Stimulated activated CD4-positive, alpha-beta T cell treated with anti-CD3 and anti-CD28 coated beads, Interleukin-1b, Interleukin-23, amount 100 ng/mL, for 1 hour (primary cell): ENCODE measurements at places on chromosomes 4 and X.

- DNase-seq, result no peak
Observed at GRCh38 chr4:69910016-69910782, 20.7 kb upstream of the CSN1S1 start.

- no peak for DNase-seq
Observed at GRCh38 chr4:40183615-40184411, 13.0 kb upstream of the RHOH start.

DNA sequence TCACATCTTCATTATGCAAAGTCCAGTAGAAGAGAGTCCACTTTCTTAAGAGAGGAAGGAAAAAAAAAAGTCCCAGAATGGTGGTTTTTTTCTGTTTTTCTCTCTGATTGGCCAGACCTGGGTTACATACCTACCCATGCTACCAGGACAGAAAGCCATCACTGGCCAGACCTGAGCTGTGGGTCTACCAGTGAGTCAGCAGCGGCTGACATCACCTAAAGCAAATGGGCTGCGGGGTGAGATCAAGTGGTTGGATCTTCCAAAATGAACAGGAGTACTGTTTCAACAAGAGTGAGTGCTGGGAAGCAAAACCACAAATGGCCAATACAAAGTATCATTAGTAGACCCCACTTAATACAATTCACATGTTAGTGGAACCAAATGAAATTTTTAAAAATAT is 1.6 kb upstream of the NDST3 start:
- DNase-seq, result no peak

DNA sequence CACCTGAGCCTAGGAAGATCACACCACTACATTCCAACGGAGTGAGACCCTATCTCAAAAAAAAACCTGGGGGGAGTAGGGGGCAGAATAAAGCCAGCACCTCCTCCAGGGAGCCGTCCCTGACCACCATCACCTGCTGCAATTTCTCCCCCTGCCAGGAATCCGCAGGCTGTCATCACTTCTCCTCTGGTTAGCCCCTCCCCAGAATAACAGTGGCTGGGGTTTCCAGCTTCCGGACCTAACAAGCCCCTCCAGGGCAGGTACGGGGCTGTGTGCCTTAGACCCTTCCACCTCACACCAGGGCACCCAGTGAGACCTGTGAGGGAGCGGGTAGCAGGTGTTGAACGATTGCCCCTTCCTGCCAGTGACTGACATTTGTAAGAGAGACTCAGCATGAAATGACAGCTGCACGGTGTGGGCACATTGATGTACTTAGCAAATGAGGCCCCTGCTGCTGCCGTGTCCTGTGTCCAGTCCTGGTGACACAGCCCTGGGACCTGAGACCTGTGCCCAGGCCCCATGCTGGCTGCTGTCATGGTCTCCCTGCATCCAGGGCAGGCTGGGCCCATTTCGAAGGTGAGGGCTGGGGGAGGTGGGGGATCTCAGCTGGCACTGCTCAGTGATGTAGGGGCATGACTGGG is 6.7 kb upstream of the WFS1 start:
- DNase-seq, result no peak

- DNase-seq, result no peak
Observed at GRCh38 chr4:74768857-74769525, 25.3 kb downstream of the BTC start.

- no peak for DNase-seq
Observed at GRCh38 chrX:149961572-149961971, 23.3 kb upstream of the EOLA2 start.

- DNase-seq, result no peak
Observed at GRCh38 chrX:37785569-37785968, 5.7 kb downstream of the CYBB start.

GRCh38 chr4:159017323-159018026 is 85.4 kb upstream of the RAPGEF2 start:
- no peak for DNase-seq

- DNase-seq, result no peak
Observed at GRCh38 chrX:115134382-115134781, 54.8 kb upstream of the RBMXL3 start.

DNA sequence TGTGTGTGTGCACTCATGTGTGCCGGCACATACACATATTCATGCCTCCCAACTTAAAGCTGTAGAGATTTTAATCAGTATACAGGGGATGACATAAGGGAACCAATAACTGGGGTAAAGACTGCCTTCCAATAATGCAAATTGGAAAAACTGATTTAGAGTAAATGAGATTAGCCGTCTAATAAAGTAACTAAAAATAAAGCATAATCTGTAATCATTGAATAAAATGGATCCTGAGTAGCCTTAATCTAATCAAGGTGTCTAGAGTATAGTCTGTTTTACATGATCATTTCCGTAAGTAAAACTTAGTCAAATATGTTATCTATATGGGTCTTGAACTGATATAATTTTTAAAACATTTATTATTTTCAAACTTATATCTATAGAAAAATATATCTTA is 925.8 kb downstream of the FSTL5 start:
- DNase-seq, result no peak

DNA sequence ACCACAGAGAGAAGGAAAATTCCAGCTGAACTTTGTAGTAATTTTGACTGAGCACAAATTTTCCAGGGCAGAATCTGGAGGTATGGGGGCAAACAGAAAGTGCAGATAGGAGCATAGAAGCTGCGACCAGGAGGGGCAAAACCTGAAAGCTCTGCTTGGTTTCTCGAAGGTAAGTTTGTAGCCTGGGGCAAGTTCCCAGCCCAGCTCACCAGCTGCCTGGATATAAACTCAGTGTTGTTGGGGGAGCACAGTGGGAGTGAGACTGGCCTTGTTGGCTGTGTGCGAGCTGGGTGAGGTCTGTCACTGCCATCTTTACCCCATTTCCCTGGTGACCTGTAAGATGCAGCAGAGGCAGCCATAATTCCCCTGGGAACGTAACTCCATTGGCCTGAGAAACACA is 213.5 kb upstream of the POF1B start:
- DNase-seq, result no peak

DNA sequence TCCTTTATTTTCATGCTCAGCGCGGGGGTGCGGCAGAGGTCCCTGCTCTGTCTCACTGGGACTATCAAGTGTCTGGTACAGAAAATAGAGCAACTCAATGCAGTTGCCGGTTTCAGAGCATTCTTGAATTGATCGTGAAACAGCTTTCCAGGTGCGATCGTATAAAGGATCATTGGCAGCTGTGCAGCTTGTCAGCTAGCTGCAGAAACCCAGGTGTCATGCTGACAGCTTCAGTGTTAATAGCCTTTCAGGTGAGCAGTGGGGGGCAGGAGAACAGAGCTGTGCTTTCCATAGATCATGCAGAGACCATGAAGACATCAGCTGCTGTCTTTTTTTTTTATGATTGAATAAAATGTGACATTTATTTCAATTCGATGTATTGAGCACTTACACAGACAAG is 583.9 kb downstream of the NLGN4X start:
- DNase-seq, result no peak

GRCh38 chr4:170887396-170887795 is 797.6 kb upstream of the AADAT start:
- DNase-seq, result no peak

DNA sequence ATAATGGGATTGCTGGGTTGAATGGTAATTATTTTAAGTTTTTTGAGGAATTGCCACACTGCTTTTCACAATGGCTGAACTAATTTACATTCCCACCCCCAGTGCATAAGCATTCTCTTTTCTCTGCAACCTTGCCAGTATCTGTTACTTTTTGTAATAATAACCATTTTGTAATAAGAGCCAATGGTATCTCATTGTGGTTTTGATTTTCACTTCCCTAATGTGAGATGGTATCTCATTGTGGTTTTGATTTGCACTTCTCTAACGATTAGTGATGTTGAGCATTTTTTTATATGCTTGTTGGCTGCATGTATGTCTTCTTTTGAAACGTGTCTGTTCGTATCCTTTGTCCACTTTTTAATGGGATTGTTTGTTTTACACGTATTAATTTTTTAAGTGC is 213.1 kb upstream of the HDX start:
- no peak for DNase-seq

DNA sequence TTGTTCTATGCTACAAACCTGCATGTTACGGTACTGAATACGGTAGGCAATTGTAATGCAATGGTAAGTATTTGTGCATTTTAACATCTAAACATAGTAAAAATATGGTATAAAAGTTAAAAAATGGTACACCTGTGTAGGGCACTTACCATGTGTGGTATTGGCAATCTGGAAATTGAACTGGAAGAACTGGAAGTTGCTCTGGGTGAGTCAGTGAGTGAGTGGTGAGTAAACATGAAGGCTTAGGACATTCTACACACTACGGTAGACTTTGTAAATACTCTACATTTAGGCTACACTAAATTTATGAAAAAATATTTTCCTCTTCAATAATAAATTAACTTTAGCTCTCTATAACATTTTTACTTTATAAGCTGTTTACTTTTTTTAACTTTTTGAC is 78.9 kb downstream of the RRAGB start:
- no peak for DNase-seq

DNA sequence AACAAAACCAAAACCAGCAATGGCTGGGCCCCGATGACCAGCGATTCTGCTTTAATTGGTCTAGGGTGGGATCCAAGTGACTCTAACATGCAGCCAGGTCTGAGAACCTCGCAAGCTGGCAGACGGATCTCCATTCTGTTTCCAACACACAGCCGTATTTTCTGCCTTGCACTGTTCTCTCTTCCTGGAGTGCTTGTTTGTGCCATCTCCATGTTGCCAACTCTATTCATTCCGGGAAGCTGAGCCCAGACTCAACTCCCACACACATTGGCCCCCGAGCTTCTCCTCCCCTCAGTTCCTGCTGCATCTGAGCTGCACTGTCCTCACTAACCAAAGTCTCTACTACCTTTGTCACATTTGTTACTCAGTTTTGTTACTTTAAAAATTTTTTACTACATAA is 35.6 kb downstream of the GEMIN8 start:
- DNase-seq, result no peak
